ENCODE measurements at places on chromosomes 5 and 9.

GRCh38 chr5:98839469-98840383, 66.3 kb downstream of the RGMB start:
- DNase-seq: no peak

- no peak for DNase-seq
Observed at GRCh38 chr5:93580927-93581445, at the start of gene NR2F1-AS1. TSS of gene NR2F1-AS1 (minus strand) at chr5:93581219.

GRCh38 chr5:92265804-92266203, 882.7 kb upstream of the ARRDC3 start:
- DNase-seq: no peak

DNA sequence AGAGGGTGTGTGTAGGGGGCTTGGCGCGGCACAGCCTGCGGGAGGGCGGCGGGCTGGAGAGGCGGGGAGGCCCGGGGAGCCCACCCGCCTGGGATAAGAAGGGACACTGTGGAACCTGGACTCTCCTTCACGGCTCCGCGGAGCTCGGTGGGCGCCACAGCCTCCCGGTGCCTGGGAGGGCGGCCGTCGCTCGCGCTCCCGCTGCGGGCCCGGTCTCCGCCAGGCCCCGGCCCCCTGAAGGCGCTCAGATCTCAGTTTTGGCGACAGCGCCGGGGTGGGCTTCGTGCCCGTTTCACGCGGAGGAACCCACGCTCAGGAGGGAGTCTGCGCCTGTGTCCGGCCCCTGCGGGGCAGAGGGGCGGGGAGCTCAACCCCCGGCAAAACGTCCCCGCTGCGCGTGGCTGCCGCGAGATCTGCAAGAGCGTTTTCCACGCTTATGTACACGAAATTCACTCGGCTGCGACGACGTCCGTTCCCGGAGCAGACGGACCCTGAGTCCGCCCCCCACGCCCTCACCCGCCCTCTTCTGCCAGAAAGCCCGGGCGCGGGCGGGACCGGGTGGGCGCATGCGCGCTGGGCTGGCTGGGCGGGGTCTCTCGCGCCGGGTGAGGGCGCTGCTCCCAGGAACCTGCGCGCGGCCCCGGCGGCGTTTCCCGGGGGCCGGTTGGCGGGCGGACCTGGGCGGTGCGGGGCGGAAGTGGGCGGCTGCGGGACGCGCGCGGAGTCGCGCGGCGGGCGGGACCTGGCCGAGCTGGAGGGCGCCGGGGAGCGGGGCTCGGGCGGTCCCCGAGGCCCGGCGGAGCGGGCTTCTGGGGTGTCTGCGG, at the start of gene NELFB:
Gene NELFB, plus strand, starts transcription at position 704 of the 824 bp plus-strand sequence.
- DNase-seq: peak; percentile 96

DNA sequence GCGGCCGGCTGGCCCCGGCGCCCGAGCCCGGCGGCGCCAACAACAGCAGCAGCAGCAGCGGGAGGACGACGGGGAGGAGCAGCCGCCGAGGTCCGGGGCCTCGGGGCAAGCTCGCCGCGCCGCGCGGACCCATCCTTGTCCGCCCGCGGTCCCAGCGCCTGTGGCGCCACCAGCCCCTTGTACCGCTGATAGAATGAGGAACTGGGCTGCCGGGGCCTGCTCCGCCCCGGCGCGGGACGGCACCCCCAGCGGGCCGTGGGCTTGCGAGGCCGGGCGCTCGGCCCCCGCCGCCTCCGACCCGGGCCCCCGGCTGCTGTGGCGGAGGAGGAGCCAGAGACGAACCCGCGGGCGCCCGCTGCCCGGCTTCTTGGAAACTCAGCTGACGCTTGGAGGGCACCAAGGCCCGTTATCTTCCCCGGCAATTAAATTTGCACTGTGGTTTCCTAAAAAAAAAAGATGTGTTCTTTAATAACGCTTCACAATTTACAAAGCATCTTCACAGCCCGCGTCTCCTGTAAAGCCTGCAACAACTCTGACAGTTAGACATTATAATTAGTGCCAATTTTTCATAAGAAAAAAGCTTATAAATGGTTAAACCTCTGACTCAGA, at the start of gene ARSB:
Gene ARSB, minus strand, starts transcription at position 195 of the 609 bp plus-strand sequence. Its CDS starts 62 bp downstream, at position 133.
- DNase-seq: peak; percentile 54

GRCh38 chr9:98216391-98216790, 24.0 kb upstream of the CORO2A start:
- no peak for DNase-seq

- no peak for DNase-seq
Observed at GRCh38 chr5:101067429-101067828, 164.3 kb upstream of the ST8SIA4 start.

- DNase-seq: no peak
Observed at GRCh38 chr5:127400539-127400938, 109.9 kb downstream of the MEGF10 start.

DNA sequence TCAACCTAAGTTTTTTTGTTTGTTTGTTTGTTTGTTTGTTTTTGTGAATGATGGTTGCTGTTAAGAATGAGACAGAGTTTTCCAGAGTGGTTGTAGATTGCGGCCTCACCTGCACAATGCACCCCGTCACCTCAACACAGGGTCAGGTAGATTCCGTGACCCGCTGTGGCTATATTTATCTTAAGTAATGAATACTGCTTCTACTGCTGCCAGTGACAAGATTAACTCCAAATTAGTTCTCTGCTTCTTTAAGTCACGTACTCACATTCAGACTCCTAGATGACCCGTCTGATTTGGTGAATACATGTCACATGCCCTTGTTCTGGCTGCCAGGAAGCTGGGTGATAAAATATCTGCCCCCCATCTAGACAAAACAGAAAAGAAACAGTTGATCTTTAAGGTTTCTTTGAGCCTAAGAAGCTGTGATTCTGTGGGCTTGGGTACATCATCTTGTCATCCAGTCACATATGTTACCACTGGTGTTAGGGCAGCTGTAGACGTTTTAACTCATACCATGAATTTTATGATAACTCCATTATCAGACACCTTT, 52.9 kb downstream of the CFAP95 start:
- DNase-seq: no peak

All from activated CD8-positive, alpha-beta memory T cell treated with anti-CD3 and anti-CD28 coated beads for 48 hours (primary cell).